ENCODE measurements at places on chromosomes 12 and 14. TPM values are rescaled to one million over a fixed set of nuclear protein-coding genes. Genes with fewer than 3 reads are reported as not detected.

KCNMB4 gene
- total RNA-seq, result 0.51 TPM

ZNF385A gene
- total RNA-seq, result 2.3 TPM

OR10A7 gene
- not detected for total RNA-seq

CELA1 gene
- not detected for total RNA-seq

SERPINA1 gene
- total RNA-seq, result under 0.01 TPM

PDZRN4 gene
- total RNA-seq, result not detected

SYCP3 gene
- 0.26 TPM for total RNA-seq

BCL11B gene
- total RNA-seq, result under 0.01 TPM

NPFF gene
- total RNA-seq, result not detected

KLRC1 gene
- total RNA-seq, result not detected

MYH6 gene
- total RNA-seq, result not detected

IKZF4 gene
- total RNA-seq, result 2.0 TPM

CLECL1 gene
- not detected for total RNA-seq

CLEC9A gene
- total RNA-seq, result not detected

GRCh38 chr14:49934646-49935045, 41.8 kb downstream of the ARF6 start:
- DNase-seq, result peak; percentile 23

DNA sequence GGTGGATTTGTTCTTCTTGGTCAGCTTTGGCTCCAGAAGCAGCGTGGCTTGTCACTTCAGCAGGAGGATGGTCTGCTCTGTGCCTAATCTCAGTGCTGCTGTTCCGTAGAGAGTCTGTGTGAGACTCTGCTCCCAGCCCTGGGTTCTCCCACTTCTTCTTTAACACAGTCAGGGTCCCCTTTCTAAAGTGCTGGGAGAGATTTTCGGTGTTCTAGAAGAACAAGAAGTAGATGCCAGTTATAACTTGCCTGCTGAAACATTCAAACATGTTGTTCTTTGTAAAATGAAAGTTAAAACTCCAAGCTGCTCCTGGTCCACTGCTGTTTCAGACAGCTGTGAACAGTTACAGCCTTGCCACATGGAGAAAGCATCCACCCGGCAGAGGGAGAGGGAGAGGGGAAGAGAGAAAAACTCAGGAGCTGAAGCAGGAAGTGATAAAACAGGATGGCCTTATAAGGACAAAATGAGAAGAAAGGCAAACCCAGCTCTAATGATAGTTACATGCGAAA, 55.2 kb upstream of the CERS5 start:
- peak; percentile 95 for DNase-seq

DNA sequence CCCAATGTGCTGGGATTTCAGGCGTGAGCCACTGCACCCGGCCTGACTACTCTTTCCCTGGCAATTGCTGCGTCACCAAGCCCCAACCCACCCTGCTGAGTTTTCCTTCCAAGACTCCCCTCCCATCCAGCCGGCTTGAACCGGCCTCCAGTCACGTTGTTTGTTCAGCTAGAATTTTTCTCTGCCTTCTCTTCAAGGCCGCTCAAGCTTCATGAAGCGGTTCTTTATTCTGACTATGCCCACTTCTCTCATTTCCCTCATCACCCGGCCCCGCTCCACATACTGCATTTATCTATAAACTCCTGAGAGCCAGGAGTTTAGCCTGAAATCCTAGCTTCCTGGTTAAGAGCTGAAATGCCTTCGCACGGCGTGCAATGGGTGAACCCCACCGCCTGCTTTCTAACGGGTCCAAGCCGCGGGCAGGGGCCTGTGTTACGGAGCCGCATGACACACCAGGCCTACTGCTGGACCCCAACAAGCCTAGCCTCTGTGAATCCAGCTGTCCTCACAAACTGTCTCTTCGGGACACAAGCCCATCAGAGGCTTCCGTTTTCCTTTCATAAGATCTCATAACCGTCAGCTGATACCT, 999 bp upstream of the DCAF4 start:
- DNase-seq, result no peak

DNA sequence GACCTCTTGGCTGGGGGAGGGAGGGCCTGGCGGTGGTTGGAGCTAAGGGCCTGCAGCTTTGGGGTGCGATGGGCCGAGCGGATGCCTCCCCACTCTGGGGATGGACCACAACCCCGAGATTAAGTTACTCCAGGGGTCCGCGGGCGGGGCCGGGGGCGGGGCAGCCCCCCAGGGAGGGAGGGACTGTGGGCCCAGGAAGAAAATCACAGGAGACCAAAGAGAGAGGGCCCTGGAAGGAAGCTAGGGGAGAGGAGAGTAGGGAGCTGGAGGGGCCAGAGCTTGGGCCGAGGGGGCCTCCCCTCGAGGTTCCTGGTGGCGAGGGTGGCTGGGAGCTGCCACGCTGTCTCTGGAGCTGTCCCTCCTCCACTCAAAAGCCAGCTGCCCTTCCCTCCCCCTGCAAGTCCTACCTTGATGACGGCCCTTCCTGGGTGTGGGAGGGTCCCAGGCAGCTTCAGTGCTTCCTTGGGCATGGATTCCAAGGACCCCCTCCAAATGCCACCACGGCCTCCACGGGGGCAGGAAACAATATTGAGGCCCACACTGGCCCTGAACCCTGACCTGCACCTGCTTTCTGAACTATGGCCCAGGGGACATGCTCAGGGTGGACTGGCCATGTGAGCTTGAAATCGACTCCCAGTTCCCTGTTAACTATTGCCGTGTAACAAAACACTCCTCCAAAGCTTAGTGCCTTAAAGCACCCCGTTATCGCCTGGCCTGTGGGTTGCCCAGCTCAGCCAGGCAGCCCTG, 610 bp upstream of the NUDT14 start:
- no peak for DNase-seq

DNA sequence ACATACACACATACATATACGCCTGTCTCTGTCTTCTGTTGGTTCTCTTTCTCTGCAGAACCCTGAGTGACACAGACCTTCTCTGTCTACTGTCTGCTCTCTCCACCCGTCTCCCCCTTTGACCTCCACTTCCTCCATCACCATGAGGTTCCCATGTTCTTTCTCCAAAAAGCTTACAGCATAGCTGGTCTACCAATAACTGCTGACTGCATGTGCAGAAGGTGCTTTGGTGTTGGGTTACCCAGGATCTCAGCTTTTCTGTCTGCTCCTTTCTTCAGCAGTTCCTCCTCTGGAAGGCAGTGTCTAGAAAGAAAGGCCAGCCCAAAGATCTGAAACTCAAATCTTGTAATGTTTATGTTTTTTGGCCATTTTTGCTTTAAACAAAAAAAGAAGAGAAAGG, 125.6 kb downstream of the SMOC1 start:
- DNase-seq, result no peak

DNA sequence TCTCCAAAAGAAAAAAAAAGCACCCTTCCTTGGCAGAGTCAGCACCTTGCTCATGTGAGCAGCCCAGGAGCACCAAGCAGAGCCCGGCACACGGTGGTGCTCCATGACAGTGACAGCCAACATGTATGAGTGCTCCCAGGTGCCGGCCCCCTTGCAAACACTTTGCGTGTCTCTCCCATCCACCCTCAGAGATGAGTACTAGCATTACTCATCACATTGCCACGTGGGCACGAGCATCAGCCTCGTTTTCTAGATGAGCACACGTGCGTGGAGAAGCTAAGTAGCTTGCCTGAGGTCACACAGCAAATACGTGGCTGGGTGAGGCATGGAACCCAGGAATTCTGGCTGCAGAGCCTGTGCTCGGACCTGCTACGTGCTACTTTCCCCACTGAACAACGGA, 177.9 kb upstream of the PRMT8 start:
- peak; percentile 86 for DNase-seq

- DNase-seq, result peak; percentile 44
These were observed 73.2 kb downstream of the TTC6 start for GRCh38 chr14:37668646-37669045.

GRCh38 chr14:64707661-64708060, 3.4 kb downstream of the PLEKHG3 start:
- DNase-seq, result peak; percentile 93

DNA sequence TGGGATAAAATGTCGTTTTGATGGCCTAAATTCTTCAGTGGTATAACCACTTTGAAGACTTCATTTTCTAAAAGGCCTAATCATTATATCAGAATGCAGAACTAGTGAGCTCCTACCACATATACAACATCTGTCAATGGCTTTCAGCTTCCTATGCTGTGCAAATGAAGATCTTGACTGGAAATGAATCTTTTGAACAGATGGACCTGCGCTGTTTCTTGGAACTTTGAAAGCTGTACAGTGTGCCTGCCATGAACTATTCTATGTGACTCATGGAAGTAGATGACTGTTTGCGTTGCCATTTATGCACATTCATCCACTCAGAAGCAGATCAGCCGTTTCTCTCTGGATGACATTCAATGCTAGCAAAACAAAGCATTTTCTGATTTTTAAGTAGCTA, 542.2 kb upstream of the USP15 start:
- DNase-seq, result no peak

- DNase-seq, result no peak
These were observed 67.8 kb downstream of the CHGA start for GRCh38 chr14:92990456-92991430.

GRCh38 chr14:84797326-84797725, 732.6 kb upstream of the FLRT2 start:
- DNase-seq, result peak; percentile 59

- DNase-seq, result no peak
These were observed 69.3 kb upstream of the USP15 start for GRCh38 chr12:62190689-62191490.

DNA sequence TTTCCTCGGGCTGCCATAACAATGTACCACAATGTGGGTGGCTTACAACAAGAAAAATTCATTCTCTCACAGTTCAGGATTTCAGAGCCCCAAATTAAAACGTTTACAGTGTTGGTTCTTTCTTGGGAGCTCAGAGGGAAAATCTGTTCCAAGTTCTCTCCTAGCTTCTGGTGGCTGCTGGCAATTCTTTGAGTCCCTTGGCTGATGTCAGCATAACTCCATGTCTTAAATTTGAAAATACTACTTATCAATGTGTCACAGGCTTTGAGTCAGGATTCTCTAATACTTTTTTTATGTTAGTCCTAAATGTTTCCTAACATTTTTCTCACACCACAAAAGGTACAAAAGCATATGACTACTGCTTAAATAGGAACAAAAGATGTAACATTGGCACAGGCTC, 198.4 kb upstream of the ATXN7L3B start:
- no peak for DNase-seq

DNA sequence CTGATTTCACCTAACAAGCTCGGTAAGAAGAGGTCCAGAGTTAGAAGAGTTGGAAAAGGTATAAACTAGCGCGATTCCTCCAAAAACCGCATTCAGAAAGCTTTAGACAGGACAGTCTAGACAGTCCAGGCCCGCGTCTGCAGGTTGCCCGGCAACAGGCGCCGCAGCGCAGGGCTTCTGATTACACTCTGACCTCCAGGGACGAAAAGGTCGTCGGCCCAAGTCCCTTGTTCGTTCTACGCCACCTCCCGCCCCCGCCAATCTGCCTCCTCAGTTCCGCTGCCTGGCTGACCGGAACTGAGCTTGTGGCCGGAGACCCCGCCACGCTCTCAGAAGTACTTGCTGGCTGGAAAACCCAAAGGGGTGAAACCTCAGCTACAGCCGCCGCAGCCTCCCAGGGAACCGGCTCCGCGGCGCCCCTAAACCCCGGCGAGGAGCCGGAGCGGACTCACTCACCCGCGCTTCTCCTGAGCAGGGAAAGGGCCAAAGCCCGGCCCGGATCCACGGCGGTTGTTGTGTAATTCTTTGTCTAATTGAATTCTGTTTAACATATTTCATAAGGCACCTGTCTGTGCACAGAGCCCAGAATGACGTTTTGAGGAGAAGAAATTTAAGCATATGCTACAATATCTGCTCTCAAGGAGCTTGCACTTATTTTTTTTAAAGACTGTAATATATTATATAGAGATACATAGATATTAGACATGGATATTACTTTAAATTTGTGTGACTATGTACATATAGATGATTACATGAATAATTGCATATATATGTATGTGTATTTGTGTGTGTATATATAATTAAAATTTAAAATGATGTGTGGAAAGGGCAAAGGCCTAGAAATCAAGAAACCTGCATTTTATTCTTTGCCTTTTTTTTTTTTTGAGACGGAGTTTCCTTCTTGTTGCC, at the start of gene CAPS2:
Gene CAPS2 (minus strand): TSS at position 407 of the 909 bp plus-strand sequence. CDS start 3,826 bp downstream, outside the sequence.
- DNase-seq, result peak; percentile 80

DNA sequence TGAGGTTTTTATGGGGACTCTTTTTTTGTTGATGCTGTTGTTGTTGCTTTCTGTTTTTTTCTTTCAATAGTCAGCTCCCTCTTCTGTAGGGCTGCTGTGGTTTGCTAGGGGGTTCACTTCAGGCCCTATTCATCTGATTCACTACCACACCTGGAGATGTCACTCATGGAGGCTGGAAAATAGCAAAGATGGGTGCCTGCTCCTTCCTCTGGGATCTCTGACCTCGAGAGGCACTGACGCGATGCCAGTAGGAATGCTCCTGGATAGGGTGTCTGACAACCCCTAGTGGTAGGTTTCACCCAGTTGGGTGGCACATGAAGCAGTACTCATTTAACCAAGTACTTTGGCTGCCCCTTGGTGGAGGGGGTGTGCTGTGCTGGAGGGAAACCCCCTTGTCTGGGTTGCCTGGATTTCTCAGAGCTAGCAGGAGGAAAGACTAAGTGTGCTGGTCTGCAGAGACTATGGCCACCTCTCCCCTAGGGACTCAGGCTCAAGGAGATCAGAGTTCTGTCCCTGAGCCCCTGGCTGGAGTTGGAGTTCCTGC, 745.5 kb downstream of the TMTC2 start:
- DNase-seq, result no peak

GRCh38 chr14:36317650-36318049, 2.8 kb downstream of the MBIP start:
- DNase-seq, result peak; percentile 43

DNA sequence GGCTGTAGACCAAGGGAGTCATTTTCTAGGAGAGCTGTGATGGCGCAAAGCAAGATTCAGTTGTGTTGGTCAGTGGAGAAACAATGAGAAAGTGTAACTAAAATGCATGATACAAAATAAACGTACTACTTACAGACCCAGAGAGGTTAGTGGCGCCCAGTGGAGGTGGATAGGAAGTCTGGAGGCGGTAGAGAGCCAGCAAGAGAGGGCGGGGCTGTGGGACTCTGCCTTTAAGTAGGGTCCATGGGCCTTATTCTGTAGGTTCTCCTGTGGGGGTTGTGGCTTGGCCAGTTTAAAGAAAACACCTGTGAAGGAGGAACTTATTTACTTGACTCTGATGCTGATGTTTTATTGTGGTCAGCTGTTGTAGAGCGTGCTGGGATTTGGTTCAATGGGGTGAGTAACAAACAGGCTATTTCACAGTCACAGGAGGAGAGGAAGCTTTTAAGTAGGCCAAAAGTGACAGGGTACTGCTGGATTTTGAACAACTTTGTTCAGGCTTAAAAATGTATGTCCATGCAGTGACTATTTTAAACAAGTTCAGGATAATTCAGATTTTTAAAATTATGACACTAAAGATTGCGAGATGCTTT, 1097.7 kb downstream of the TMTC2 start:
- DNase-seq, result no peak

DNA sequence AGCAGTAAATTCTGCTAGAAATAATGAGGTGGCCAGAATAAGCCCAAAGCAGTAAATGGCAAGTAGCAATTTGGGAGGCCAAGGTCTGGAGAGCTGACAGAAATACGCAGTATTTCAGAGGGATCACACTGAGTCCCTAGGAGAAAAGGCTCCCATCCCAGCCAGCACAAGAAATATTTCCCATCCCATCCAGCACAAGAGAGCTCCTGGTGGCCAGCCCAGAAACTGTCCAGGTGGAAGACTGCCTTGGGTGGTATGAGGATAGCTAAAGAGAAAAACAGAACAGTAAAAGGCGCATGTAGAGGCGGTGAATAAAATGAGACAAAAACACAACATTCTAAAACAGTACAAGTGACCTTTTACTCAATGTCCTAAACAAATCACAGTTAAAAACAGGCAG, 120.7 kb downstream of the HECTD4 start:
- DNase-seq, result no peak

- no peak for DNase-seq
These were observed 81.4 kb upstream of the NCOR2 start for GRCh38 chr12:124648710-124649384.

All from fibroblast of lung (primary cell).